Memory B cell (primary cell): ENCODE measurements at places on chromosomes 5 and 9.

GRCh38 chr5:130705368-130705767, 459.7 kb downstream of the HINT1 start:
- no peak for DNase-seq

DNA sequence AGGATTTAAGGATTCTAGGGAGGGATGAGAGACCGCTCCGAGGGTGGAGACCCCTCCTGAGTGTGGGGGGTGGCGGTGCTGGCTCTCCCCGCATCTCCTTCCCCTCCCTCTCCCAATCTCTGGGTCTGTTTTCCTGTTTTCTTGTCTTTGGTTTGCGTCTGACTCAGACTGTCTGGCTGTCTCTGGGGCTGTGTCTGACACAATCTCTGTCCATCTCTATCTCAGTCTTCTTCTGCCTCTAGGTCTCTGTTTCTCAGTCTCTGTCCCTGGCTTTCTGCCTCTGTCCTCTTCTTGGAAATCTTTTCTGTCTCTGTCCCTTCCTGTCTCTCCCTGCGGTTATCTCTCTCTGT, 196 bp upstream of the GRM6 start:
- no peak for DNase-seq

- no peak for DNase-seq
These were observed 967 bp downstream of the ORM2 start for GRCh38 chr9:114330636-114331035.

DNA sequence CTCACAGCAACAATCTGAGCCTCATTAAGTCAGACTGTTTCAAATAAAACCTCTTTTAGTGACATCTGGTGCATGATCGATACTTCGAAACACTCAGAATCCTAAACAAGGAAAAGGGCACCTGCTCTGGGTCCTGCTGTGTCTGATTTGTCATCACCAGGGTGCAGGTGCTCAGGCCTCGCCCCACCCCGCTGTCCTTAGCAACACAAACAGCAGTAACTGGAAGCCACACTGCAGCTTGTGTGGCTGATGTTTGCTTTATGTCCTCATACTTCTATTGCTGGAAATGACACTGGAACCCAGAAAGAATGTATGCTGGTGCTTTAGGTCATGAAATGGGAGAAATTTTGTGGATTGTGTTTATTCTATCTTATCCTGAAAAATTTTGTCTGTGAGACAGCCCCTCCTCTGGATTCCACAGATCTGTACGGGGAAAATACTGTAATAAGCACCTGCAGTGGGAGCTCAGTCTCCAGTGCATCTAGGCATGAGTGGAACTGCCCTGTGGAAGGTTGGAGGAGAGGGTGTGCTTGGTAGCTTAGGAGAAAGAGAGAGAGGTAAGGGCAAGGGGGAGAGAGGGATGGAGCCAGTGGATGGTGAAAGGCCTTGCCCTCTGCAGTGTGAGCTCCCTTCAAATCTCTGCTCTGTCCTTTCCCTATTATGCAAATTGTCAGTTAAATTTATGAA, 284.2 kb downstream of the SMARCA2 start:
- no peak for DNase-seq

DNA sequence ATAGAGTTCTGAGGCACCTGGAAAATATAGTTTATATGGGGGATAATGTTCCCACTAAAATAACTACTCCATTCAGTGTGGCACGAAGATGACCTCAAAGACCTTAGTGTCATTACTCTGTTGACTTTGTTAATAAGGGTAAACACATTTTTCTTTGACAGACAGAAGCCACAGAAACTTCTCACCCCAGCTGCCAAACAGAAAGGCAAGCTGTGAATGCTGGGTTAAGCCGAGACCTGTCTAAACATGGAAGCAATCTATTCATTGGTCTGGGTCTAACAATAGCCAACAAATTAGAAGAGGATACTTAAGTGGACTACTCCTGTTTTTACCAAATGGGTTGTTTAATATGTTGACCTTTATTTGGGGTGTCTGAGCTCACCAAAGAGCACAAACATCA, 171.4 kb downstream of the TLE1 start:
- no peak for DNase-seq

DNA sequence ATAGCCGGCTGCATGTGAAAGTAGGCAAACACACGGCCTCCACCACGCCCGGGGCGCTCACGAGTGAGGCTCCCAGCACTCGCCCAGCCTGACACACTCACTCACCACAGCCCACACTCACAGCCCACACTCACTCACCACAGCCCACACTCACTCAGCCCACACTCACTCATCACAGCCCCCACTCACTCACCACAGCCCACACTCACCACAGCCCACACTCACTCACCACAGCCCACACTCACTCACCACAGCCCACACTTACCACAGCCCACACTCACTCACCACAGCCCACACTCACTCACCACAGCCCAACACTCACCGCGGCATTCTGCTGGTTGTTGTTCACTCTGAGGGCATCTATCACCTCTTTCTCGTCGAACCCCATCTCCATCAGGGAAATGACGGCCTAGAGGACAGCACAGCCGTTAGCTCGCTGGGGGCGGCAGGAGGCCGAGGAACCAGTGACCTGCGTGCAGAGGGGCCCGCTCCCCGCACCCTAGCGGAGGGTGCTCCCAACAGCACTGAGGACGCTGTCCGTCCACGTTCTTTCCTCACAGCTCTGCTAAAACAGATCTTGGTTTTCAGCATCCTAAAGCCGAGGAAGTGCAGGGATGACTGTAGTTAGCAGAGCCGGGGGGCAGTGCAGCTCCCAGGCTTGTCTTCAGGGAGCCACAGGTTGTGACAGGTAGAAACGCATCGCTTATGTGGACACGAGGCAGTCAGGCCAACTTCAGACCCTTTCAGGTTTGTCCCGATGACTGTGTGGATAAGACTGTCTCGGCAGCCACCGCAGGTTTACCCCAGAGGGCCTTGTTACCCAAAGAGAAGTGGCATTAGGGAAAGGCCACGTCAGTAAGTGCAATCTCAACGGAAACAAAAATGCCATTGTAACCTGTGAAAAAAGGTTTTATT, 21.6 kb downstream of the UBAC1 start:
- DNase-seq: no peak

GRCh38 chr5:59532979-59533729, 360.4 kb downstream of the PDE4D start:
- DNase-seq: no peak

GRCh38 chr5:113040672-113041260, 64.2 kb downstream of the DCP2 start:
- DNase-seq: no peak

- DNase-seq: no peak
These were observed 66.0 kb upstream of the RNF130 start for GRCh38 chr5:180137401-180138213.

DNA sequence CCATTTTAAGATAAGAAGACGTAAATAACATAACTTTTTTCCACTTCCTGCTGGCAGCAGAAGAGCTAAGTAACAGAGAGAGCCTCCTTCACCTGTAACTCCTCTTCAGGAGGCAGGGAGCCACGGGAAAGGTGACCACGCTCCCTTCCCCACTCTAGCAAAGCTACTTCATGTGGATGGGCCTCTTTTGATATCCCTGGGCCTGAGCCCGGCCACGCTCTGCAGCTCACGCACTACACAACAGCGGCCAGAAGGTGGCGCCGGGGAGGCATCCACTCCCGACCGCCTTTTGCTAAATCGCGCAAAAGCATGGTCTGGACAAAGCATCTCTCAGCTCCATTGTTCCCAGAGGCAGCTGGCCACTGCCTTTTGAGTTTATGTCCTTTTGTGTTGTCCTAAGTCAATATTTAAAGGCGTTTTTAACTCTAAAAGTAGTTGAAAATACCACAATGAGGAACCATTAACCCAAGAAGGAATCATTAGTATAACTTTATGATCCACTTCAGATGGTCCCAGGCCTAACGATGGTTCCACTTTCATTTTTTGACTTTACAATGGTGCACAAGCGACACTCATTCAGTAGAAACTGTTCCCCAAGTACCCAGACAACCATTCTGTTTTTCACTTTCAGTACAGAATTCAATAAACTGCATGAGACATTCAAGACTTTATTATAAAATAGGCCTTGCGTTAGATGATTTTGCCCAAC, 23.6 kb downstream of the CMBL start:
- DNase-seq: peak; percentile 71

DNA sequence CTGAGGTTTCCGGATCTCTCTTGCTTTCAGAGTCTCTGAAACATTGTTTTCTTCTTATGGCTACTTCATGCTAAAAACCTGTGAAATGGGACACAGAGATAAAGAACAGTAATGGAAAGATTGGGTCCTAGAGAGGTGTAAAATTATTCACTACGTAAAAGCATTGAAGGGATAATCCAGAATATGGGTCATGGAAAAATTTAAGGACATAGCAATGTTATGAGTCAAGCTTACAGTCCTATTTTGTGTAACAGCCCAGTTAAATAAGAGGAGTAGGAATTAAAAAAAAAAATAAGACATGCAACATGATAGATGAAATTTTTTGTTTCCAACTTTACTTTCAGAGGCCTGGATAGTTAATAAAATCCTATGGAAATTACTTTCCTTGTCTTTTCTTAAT, 61.9 kb upstream of the ELL2 start:
- DNase-seq: no peak

DNA sequence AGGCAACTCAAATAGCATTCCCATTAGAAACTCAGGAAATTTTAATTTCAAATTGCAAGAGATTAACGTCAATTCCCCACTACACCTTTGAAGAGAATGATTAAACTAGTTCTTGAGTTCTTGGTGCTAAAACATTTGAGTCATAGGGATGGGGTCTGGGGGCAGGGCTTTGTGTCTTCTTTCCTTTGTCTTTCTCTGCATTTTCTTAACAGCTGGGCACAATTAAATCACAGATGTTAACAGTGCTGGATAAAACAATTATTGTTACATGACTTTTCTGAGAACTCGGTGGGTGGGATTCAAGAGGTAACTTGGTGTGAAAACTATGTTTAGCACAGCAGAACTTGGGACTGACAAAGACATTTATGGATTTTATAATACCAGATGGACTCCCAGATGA, 351.9 kb upstream of the TNC start:
- DNase-seq: no peak

GRCh38 chr5:144209361-144209760, 38.7 kb downstream of the KCTD16 start:
- no peak for DNase-seq

DNA sequence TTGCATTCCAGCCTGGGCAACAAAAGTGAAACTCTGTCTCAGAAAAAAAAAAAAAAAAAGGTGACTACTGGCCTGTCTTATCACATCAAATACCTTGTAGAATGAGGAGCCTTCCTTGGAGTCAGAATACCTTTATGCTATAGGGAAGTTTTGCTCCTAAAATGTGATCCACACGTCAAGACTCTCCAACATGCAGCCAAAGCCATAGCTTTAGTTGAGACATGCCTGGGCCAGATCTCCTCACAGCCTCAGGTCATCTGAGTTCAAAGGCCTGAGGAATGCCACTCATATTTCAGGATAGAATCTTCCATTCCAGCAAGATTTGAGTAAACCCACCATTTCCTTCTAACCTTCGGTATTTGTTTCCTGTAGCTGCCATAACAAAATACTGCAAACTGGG, 13.7 kb upstream of the SOWAHA start:
- no peak for DNase-seq

GRCh38 chr9:38016375-38017135, 52.5 kb downstream of the SHB start:
- no peak for DNase-seq

DNA sequence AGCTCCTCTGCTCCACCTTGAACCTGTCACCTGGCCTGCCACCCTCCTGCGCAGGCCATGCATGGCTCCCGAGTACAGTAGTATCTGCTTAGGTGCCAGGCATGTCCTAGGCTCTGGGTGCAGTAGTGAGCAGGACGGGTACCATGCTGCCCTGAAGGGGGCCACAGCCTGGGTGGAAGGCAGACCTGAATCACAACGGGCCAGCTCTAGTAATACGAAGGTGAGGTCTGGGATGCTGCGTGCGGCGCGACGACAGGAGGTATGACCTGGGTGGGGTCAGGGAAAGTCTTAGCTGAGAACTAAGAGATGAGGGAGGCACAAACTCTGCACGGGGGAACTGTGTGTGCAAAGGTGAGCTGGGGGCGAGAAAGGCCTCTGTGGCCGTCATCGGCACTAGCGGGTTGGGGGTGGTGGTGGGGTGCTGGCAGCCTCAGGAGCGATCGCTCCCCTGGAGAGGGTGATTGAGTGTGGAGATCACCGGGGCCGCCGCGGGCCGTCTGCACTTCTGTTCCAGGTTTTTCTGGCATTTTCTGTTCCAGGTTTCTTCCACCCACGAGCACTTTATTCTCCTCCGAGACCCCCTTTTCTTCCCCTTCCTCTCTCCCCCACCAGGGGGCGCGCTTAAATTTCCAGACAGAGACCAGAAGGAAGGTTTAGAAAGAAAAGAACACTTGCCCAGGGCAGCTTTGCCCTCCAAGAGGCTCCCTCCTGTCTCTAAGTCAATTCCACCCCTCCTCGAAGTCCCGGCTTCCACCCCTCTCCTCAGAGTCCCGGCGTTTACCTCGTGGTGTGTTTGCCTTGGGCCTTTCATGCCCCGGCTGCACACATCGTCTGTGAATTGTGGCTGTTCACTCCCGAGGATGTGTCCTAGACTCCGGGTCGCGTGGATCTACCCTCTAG, 15.1 kb downstream of the PDLIM4 start:
- DNase-seq: peak; percentile 60

- no peak for DNase-seq
These were observed 33.6 kb downstream of the HTR4 start for GRCh38 chr5:148620696-148621095.

- no peak for DNase-seq
These were observed 81.3 kb downstream of the OXCT1 start for GRCh38 chr5:41788941-41789368.

DNA sequence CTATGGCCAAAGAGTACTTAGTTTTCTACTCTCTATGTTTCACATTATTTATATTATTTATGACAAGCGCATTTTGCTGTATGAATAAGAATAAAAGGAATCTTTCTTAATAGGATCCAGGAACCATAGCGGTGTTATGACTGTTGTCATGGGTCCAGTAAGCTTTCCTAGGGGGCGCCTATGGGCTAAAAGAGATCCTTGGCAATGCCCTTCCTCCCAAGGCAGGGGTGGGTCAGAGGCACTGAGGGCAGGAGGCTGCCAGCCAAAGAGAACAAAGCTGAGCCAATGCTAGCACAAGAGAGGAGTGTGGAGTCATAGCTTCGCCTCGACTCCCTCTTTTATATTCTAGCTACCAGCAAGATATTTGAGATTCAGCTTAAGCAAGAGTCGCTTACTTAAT, 98.4 kb upstream of the GNAQ start:
- no peak for DNase-seq

DNA sequence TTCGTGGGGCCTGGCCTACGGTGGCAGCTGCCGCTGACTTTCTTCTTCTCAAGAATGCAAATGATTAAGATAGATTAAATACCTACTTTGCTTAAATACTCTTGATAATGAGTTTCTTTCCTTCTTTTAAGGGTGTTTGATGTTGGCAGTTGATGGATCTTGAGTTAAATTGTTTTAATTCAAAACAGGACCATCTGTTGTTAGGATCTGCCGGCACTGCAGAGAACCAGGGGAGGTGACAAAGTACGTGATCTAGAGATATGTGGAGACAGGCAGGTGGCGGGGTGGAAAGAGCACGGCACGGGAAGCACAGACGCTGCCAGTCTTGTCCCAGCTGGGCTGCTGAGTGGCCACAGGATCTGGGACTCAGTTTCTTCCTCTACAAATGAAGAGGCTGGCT, 37.9 kb downstream of the MED27 start:
- no peak for DNase-seq
